Smooth muscle cell of trachea (primary cell): ENCODE measurements at places on chromosomes 2 and 18. TPM values are rescaled to one million over a fixed set of nuclear protein-coding genes. Genes with fewer than 3 reads are reported as not detected.

The EFHD1 gene
- under 0.01 TPM in 1 of 2 replicates, not detected in the other for total RNA-seq

The ARHGAP28 gene
- 13.4 and 21.5 TPM in 2 replicates for total RNA-seq

The AQP12A gene
- not detected in 2 replicates for total RNA-seq

The BOLL gene
- not detected in 2 replicates for total RNA-seq

The ACMSD gene
- total RNA-seq: not detected in 2 replicates

The VAMP8 gene
- total RNA-seq: 1.5 and 2.8 TPM in 2 replicates
